ENCODE measurements at places on chromosomes 12 and 14.

DNA sequence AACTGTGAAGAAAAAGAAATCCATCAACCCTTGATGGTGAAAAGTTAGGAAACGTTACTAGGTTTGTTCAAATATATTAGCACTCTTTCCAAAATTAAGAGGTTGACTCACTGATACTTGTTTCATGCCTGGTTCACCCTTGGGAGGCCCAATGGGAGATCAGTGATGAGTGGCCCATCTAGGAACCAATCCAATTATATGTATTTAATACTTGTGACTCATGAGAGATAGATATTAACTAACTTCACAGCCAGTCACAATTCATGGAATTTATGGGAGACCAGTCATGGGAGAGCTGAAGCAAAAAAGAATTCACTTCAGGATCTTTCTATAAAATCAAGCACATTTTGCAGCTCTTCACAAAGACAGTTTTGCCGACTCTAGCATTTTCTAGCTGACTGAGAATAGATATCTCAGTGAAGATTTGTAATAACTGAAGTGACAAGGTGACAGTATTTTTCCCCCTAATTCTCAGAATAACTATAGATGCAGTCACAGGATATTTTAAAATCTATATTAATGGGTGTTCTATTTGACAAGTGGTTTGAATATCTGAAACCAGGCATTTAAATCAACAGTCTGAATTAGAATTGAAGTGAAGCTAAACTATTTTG lies 230.2 kb downstream of the EPS8 start:
- DNase-seq, result no peak

DNA sequence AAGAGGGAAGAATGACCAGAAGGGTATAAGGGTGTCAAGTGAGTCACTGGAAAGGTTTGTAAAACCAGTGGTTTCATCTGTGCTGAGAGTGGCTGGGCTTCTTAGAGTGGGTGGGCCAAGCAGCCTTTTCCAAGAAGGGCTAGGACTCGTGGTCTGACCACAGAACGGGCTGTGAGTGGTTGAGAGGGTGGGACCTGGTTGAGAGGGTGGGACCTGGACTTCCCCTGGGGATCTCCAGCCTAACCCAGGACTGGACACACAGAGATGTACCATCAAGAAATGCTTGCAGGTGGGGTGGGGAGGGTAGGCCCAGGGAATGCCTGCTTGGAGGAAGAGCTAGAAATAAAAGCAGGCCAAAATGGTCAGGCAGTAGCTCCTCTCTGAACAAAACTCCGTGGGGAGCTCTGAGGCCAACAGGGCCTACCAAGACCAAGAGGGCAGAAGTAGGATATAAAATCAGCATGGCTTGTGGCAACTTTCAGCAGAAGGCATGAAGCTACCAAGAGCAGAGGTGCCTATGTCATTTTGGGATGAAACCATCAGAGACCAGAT lies 140.5 kb downstream of the FOXN3 start:
- DNase-seq, result no peak

- DNase-seq, result no peak
Observed at GRCh38 chr12:101931498-101932326, 54.3 kb downstream of the DRAM1 start.

GRCh38 chr12:62694632-62695031 lies 228.0 kb downstream of the MON2 start:
- DNase-seq, result no peak

- DNase-seq, result peak; percentile 59
Observed at GRCh38 chr12:29147731-29148595, 1.1 kb upstream of the FAR2 start.
